LHCN-M2 (cell line): ENCODE measurements at places on chromosomes 3 and 15.

- no peak for DNase-seq
Measured at GRCh38 chr3:47949979-47950378, 66.2 kb downstream of the MAP4 start.

- DNase-seq = no peak
Measured at GRCh38 chr15:85571780-85572179, 191.4 kb downstream of the AKAP13 start.

DNA sequence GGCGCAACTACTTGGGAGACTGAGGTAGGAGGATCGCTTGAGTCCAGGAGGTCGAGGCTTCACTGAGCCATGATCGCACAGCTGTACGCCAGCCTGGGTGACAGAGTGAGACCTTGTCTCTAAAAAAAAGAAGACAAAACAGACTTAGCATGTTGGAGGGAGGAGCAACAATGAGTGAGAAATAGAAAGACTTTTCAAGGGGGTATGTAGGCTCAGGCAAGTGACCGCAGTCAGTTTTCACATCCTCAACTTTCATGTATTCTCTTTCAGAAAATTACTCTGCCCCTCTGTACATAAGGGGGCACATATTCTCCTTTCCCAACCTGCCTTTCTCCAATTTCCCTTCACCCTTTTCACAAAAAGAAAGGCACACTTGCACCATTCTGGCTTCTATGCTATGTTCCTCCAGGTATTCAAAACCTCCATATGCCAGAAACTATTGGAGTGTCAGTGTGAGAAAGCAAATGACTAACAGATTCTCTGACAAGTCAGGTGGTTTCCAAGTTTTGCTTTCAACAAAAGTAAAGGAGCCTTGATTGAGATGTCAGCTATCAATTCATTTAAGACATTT is 7.6 kb downstream of the NSUN3 start:
- DNase-seq = no peak

GRCh38 chr3:110774496-110775265 is 296.9 kb upstream of the NECTIN3 start:
- no peak for DNase-seq

DNA sequence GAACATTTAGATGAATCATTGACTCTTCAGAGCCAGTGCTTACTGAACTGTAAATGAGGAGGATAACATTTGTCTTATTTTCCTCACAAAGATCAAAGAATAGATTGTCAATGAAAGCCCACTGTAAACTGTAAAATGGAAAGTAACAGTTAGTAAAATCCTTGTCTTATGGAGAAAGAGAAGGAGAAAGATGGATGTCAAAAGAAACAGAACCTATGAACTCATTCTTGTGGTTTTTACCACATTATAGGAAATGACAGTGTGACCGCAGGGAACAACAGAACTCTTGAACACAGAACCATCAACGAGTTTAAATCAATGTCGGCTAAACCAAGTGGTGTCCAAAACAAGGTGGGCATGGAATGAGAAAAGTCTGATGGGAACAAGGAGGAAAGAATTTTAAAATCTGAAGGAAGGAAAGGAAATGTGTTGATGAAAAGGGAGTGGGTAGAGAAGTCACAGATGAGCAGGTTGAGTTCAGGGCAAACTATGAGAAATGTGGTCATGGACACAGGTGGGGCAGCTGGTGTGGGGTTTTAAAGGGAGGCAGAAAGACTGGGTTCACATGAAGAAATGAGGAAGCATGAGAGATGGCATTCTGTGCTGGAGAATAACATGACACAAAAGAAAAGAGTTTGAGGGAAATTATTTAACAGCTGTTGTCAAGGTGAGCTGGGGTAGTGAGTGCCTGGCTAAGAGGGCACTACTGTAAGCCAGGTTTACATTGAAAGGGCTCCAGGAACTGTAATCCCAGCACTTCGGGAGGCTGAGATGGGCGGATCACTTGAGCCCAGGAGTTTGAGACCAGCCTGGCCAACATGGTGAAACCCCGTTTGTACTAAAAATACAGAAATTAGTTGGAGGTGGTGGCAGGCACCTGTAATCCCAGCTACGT is 42.4 kb upstream of the ETV5 start:
- DNase-seq = no peak
